HS-5 (cell line): ENCODE measurements at places on chromosomes 11 and 22.

DNA sequence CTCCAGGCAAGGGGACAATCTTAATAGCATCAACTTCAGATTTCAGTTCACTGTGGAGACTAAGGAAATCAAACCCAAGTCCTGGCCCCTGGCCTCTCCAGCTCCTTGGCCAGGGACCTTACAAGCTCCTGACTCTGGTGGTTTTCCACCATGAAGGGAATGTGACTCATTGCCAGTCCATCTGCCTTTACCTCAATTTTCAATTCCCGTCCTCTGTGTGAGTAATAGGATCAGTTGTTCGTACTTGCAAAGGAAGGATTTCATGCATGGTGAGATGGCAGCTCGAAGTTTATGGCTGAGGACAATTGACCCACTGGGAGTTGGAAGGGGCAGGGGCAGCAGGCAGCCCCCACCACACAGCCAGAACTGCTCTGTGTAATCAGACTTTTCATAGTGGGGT, 42.5 kb downstream of the INSC start:
- peak; percentile 63 for DNase-seq

DNA sequence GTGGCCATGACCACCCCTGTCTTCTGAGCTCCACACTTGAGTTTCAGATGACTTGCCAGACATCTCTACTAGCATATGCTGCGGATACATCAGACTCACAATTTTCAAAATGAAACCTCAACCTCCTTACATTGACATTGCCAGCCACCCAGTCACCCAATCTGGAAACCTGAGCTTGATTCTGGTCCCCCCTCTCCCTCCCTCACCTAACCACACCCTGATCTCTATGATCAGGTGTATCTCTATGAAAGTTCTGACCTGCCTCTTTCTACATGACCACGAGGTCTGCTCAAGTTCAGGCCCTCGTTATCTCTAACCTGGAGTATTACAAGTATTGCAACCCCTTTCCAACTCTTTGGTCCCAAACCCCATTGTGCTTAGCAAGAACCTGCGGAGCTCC, 254.1 kb downstream of the KIRREL3 start:
- no peak for DNase-seq

- DNase-seq, result no peak
These were observed 407.6 kb upstream of the CADM1 start for GRCh38 chr11:115911613-115912346.

DNA sequence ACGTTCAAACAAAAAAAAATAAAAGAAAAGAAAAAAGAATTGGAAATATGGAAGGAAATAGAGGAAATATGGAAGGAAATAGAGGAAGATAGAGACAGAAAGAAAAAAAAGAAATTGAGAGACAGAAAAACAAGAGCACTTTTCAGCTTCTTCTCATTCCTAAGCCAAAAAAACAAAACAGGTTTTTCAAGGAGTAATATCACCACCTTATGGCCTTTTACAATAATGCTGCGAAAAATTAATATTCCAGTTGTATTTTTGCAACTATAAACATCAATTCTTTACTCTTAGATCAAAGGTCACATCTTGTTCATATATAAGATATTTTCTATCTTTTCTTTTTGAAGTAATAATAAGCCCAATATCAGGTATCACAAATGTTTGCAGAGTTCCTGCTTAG, 328.3 kb downstream of the FAT3 start:
- DNase-seq, result peak; percentile 11

DNA sequence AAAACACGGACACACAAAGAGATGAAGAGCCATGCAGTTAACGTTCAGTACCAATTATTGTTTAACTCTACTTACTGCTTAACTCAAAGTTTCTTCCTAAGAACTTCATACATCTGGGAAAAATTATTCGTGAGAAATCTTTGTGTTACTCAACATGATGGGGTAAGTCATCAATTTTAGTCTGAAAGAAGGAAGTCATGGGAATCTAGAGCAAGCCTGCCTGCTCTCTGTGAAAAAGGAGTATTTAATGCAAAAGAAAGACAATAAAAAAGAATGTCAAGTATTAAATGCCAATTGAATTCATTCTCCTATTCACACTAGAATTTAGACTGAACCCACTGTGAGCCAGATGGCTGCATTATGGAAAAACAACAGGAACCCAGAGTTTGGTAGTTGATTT, 16.0 kb downstream of the TMEM123 start:
- DNase-seq, result peak; percentile 82

GRCh38 chr11:44311339-44312261, 1.7 kb upstream of the ALX4 start:
- DNase-seq, result no peak

GRCh38 chr11:123521001-123521400, 90.9 kb downstream of the GRAMD1B start:
- DNase-seq, result no peak

DNA sequence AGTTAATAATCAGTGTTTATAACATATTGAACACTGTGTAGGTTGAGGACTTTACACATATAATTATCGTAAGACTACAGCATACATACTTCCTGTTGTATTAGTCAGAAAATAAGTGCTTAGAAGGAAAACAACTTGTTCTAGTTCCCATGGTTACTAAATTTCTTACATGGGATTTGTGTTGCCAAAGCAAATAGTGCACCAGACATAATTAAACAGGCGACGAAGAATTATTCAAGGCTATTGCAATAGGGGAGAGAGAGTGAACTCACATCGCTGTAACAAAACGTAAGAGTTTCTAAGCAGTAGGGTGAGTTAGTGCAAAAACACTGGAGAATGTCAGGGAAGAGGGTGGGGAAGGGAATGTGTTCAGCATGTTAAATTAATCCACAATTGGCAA, 347.8 kb downstream of the CNTN5 start:
- DNase-seq, result no peak

- no peak for DNase-seq
These were observed 3.2 kb downstream of the PRDM10 start for GRCh38 chr11:129999407-129999806.

- DNase-seq, result no peak
These were observed 1.4 kb upstream of the PHOX2A start for GRCh38 chr11:72245263-72245816.

- no peak for DNase-seq
These were observed 8.2 kb upstream of the PRR5 start for GRCh38 chr22:44693756-44694155.

- peak; percentile 55 for DNase-seq
These were observed 133.7 kb downstream of the ETS1 start for GRCh38 chr11:128453444-128454336.

GRCh38 chr22:46017166-46017565, 40.2 kb upstream of the WNT7B start:
- no peak for DNase-seq

DNA sequence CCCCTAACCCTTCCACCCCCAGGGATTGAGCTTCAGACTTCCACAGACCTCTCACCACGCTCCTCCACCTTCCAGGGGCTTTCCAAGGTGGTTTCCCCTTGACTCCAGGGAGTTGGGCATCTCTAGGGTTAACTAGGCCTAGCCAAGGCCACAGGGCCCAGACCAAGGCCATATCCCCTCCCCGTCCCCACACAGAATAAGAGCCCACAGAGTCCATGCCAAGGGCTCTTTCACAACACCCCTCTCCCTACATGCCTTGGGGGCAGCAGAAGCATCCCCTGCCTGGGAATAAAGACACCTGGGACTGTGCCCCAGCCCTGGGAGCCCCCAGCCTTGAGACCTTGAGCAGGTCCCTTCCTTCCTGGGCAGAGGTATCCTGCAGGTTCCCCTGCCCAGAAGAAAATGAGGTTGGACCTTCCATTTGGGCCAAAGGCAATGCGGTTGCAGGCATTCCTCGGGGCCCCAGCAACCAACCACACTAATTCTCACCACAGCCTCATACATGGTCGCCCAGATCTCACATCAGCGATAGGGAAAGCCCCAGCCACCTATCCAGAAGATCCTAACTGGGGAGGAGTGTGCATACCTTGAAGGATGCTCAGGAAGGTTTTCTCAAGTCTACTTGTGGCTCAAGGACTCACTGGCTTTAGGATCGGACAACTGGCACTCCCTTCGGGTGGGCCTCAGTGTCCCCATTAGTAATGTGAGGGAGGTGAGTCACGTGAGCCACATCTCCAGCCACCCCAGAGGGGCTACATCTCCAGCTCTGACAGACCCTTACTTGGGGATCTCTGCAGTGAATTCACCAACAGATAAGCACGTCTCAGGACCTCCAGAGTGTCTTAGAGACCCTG, 1.7 kb downstream of the GDPD5 start:
- no peak for DNase-seq
